ENCODE measurements at places on chromosomes 1 and 21.

GRCh38 chr1:184635347-184635979 is 119.2 kb downstream of the EDEM3 start:
- no peak for DNase-seq

GRCh38 chr21:34771512-34772028 is 102.8 kb downstream of the CLIC6 start:
- DNase-seq: no peak

GRCh38 chr1:14815175-14815877 is 216.8 kb downstream of the KAZN start:
- no peak for DNase-seq

DNA sequence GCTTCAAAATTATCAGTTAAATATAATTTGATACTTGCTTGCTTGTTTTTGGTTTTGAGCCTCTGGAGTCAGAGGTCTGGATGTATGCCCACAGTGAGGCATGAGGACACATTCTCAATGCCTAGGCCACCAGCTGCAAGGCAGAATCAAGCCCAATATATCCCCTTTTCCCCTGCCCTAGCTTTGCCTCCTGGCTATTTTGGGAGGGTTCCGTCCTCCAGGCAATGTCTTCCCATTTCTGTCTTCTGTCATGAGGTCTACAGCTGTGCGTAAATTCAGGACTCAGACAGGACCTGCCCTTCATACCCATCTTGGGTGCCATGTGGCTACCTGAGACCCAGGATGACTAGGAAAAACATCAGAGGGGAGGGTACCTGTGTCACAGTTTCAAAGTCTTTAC is 19.2 kb downstream of the NRDC start:
- no peak for DNase-seq

DNA sequence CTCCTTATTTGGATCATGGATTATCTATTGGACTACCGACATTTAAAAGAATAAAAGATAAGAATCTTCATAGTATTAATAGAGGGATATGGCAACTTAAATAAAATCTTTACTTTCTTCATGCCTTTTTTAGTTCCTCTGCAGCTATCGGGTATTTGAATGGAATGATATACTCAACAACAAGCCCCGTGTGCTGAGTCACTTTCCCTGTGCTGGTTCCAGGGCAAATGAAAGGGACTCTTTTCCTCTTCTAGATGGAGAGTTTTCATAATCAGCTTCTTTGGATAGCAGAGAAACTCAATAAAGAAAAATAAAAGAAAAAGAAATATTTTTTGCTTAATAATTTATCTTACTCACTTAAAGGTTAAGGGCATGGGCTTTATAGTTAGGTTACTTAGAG is 213.7 kb downstream of the LRRC40 start:
- no peak for DNase-seq

DNA sequence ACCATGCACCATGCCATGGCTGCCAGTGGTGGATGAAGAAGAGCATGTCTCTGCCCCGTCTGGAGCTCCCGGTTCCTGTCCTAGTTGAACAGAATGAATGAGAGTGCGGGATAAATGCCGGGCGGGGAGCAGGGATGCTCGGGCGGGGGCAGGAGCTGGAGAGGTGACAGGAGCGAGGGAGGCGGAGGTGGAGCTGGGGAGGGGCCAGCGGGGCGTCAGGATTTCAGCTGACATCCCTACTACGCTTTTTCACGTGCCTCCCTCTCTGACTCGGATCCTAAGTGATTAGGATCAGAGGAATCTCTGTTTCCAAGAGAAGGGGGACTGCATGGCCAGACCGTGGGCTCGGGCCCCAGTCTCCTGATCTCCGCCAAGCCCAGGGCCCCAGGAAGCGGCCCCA is 47.3 kb downstream of the TP73 start:
- DNase-seq: no peak

DNA sequence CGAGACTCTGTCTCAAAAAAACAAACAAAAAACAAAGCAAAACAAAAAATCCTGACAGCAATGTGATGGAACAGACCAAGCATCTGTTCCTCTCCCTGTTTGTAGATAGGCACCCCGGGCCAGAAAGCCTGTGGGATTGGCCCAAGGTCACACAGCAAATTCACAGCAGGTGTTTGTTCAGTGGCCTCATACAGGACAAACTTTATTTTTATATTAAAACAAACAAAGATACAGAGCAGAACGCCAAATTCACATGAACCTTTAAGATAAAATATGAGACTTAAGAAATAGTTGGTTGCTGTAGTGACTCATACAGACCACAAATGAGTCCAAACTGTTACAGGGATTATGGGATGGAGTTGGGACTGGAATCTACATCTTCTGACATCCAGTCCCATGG is 2.3 kb upstream of the CELA2A start:
- DNase-seq: no peak

All from activated CD8-positive, alpha-beta memory T cell treated with anti-CD3 and anti-CD28 coated beads, Interleukin-2, amount 50 U/mL, for 48 hours (primary cell).